ENCODE measurements at places on chromosomes 4 and X.

DNA sequence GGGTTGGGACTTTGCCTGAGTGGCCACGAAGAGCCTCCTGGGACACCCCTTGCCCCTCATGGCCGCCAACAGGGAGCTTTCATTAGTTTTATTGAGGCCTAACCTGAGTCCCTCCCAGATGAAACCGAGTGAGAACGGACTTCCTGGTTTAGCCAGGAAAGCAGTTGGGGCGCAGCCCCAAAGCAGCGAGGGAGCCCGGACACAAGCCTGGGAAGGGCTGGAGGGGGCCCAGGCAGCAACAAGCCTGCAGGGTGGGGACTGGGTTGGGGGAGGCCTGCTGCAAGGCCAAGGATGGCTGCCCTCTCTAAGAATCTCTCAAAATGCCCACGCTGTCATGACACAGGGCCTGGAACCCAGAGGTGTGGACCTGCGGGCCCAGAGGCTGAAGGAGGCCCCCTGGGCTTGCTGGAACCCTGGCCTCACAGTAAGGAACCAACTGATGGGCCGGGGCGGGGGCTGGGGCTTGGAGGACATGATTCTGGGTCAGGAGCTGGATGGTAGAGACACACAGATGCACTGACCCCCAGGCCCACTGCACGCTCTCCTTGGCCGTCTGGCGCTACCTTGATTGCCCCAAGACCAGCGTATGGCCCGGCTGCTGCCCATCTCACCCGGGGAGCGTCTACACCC, 5.8 kb downstream of the HMX1 start:
- no peak for DNase-seq

GRCh38 chr4:137707626-137708025, 175.3 kb upstream of the PCDH18 start:
- DNase-seq = no peak

DNA sequence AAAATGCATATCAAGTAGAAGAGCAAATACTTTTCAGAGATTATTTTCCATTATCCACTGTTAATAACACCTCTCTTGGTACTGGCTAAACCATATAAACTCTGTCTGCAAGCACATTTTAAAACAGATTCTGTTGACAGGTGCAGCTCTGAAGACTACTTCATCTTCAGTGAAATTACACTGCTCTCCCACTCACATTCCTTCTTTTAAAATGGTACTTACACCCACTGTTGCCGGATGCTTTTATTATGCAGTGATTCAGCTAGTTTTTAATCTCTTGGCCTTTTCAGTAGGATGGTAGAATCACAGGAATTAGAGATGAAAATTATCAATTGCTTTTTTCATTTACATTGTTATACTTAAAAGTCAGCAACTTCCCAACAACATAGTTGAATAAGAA, 381.6 kb downstream of the GASK1B start:
- no peak for DNase-seq

DNA sequence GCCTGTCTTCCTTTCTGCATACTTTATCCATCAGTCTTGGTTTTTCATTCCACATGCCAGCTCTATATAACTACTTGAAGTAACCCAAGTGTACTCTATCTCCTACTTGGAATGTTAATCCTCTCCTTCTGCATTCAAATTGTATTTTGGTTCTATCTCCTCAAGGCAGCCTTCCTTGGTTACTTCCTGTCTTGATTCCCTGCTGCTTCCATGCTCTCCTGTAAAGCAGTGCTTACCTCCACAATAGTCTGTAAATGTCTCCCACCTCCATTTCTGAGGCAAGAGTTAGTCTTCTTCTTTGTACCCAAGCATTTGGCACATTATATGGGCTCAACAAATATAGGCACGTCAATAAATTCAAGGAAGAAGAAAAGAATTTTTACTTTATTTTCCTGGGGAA, 298.4 kb downstream of the ARHGAP24 start:
- no peak for DNase-seq

DNA sequence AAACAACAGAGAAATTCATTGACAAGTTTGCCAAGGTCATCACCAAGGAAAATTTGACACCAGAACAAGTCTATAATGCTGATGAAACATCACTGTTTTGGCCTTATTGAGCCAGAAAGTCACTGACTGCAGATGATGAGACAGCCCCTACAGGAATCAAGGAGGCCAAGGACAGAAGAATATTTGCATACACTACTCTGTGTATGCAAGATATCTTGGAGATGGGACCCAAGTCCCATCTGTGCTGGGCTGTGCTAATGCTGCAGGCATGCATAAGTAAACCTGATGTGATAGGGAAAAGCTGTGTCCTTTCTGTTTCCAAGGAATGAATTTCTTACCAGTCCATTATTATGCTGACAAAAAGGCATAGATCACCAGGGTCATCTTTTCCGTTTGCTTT, 126.8 kb downstream of the PAPSS1 start:
- DNase-seq = no peak

GRCh38 chrX:45711231-45711630, 510.6 kb upstream of the DIPK2B start:
- DNase-seq = no peak

GRCh38 chrX:110037178-110037577, 34.3 kb downstream of the TMEM164 start:
- DNase-seq = no peak

DNA sequence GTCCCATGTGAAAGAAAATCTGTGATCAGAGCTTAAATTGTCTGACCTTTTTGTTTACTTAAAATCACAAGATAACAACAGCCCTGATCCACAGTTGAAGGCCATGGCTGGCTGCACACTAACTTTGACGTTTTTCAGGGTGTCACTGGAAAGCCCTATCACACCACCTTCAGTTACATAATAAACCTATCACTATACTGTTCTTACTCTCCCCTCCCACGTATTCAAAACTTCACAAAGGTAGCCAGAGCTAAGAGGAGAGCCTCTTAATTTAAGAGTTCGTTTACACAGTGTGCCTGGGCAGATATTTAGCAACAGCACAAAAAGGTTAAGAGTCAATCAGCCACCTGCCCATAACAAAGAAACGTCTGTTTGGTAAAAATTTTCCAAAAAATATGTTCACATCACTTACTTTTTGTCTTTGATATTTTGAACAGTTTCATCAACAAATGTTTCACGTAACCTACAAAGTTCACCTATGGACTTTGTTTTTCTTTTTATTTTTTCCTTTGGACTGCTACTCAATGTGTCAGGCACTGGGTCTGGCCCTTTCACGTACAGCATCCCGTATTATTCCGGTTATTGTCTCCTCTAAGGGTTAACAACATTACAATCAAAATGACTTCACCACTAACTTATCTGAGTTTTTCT, 25.0 kb downstream of the RFC1 start:
- DNase-seq = no peak

DNA sequence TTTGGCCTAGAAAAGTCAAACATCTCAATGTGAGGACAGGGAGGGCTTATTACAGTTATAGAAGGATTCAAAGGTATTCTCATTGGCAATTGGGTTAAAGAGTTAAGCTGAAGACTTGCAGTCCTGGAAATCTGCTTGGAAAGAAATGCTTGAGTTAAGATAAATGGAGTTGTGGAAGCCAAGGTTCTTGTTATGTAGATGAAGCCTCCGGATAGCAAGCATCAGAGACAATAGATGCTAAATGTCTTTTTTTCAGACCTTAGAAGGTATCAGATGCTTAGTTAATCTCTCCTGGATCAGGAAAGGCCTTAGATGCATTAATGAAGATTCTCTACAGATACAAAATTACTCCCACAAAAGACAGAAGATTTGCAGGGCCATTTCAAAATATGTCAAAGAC, 299.3 kb downstream of the CFAP47 start:
- DNase-seq = no peak

GRCh38 chr4:41744572-41745291, 3.8 kb downstream of the PHOX2B start:
- no peak for DNase-seq

DNA sequence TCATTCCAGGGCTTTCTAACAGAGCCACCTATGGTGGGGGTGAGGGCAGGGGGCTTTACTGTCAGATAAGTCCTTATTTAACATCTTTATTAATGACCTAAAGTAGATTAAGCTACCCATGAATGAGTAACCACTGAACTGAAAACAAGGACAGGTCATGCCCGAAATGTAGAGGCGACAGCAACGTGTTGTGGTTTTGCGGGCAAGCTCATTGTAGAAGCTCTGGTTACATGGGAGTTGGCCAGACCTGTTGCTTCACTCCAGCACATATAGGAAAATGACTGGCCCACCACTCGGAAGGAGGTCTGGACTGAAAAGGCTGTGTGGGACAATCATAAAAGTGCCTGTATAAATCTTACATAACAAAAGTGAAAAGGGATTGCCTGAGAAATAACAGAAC, 109.6 kb upstream of the NDP start:
- no peak for DNase-seq

DNA sequence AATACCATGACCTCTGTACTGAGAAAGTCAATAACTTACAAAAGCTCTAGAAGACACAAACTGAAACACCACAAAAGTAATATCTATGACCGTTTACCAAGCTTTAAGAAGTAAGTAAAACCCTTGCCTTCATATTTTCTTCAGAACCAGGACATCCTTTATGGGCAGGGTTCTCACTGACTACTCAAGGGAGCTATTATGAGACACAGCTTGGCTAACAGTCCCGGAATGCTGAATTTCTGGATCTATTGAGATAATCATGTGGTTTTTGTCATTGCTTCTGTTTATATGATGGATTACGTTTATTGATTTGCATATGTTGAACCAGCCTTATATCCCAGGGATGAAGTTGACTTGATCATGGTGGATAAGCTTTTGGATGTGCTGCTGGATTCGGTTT, 19.9 kb upstream of the CDS1 start:
- DNase-seq = no peak

DNA sequence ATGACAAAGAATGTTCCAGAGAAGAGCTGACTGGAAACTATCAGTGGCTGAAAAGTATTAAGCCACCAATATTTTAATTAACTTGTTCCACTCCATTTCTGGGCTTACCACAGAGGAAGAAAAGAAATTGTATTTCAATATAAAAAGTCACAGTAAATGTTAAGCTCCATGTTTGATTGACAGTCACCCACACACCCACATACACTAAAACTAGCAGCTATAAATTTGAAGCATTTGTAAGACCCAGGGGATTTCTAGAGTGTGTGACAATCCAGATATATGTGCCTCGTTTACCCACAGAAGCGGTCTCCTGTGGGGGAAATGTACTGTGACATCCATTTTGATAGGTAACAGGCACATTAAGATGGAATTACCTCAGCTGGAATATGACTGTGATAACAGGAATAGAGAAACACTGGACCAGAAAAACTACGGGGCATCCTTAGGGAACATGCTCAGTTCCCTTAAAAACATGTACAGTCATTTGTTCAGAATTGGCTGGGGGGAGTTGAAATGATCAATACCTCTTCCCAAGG, 39.0 kb upstream of the RASGEF1B start:
- no peak for DNase-seq

All from T-helper 2 cell (primary cell).